HFFc6 (cell line): ENCODE measurements at places on chromosomes 16 and 17.

GRCh38 chr16:1146409-1146808, 6.5 kb upstream of the CACNA1H start:
- DNase-seq, result no peak
- no peak overlapping the region for H3K27ac ChIP-seq
- H3K4me3 ChIP-seq, result no peak overlapping the region
- H3K36me3 ChIP-seq, result no peaks in the 10 kb centered on the region
- peaks cover 5% of the 10 kb centered on the region; the same call in 1 of the 2 replicates for H3K4me1 ChIP-seq

- peaks cover 14% of the 10 kb centered on the region for H3K4me1 ChIP-seq
- peaks cover 2% of the 10 kb centered on the region; the same call in 1 of the 2 replicates for H3K27me3 ChIP-seq
- H3K27ac ChIP-seq, result peak overlapping the region; percentile 95
- no peak for DNase-seq
- H3K36me3 ChIP-seq, result no peaks in the 10 kb centered on the region
- peak overlapping the region; percentile 86 for H3K4me3 ChIP-seq
Observed at GRCh38 chr17:81831563-81831956, 1.5 kb downstream of the MCRIP1 start.

GRCh38 chr17:77410470-77410869, 269.7 kb downstream of the SEC14L1 start:
- peaks cover 71% of the 10 kb centered on the region for H3K4me1 ChIP-seq
- H3K4me3 ChIP-seq, result peak overlapping the region; percentile 9; the same call in 1 of the 2 replicates
- H3K36me3 ChIP-seq, result peaks cover 36% of the 10 kb centered on the region
- no peak for DNase-seq

GRCh38 chr16:5205361-5206040, 107.9 kb upstream of the EEF2KMT start:
- no peaks in the 10 kb centered on the region; the same call in 1 of the 2 replicates for H3K27me3 ChIP-seq
- no peak overlapping the region for H3K4me3 ChIP-seq
- DNase-seq, result no peak
- H3K27ac ChIP-seq, result no peak overlapping the region

GRCh38 chr16:54444851-54445458, 158.4 kb upstream of the IRX3 start:
- H3K4me3 ChIP-seq, result no peak overlapping the region
- H3K4me1 ChIP-seq, result peaks cover 33% of the 10 kb centered on the region
- peaks cover 14% of the 10 kb centered on the region; the same call in 1 of the 2 replicates for H3K27me3 ChIP-seq
- DNase-seq, result no peak
- H3K27ac ChIP-seq, result no peak overlapping the region
- no peaks in the 10 kb centered on the region for H3K36me3 ChIP-seq

DNA sequence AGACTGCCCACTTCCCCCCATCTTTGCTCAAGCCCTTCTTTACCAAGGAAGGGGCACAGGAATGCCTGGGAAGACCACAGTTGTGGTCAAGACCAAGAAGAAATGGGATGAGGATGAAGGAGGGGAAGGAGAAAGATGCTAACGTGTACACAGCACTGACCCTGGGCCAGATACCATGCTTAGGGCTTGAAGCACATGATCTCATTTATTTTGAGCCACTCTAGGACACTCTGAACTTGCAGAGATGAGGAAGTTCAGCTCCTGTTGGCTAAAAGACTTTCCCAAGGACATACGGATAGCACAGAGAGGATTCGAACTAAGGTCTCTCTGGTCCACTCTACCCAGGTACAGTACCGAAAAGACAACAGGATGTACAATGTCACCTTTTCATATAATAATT, 42.6 kb downstream of the PIK3R5 start:
- DNase-seq, result no peak
- no peaks in the 10 kb centered on the region; the same call in 1 of the 2 replicates for H3K4me1 ChIP-seq
- H3K4me3 ChIP-seq, result no peak overlapping the region
- no peaks in the 10 kb centered on the region; the same call in 1 of the 2 replicates for H3K27me3 ChIP-seq

GRCh38 chr16:30987581-30988190, 2.7 kb downstream of the HSD3B7 start:
- H3K4me3 ChIP-seq, result no peak overlapping the region
- peaks cover 19% of the 10 kb centered on the region for H3K4me1 ChIP-seq
- peaks cover 12% of the 10 kb centered on the region for H3K27me3 ChIP-seq
- 0 out of 2 replicates have a peak, but pooled peaks cover 4% of the 10 kb centered on the region for H3K36me3 ChIP-seq
- no peak overlapping the region for H3K27ac ChIP-seq

GRCh38 chr17:1904273-1905182, 74.7 kb downstream of the RPA1 start:
- peaks cover 12% of the 10 kb centered on the region for H3K27me3 ChIP-seq
- H3K4me1 ChIP-seq, result peaks cover 12% of the 10 kb centered on the region; the same call in 1 of the 2 replicates
- H3K36me3 ChIP-seq, result peaks cover 2% of the 10 kb centered on the region; the same call in 1 of the 2 replicates

DNA sequence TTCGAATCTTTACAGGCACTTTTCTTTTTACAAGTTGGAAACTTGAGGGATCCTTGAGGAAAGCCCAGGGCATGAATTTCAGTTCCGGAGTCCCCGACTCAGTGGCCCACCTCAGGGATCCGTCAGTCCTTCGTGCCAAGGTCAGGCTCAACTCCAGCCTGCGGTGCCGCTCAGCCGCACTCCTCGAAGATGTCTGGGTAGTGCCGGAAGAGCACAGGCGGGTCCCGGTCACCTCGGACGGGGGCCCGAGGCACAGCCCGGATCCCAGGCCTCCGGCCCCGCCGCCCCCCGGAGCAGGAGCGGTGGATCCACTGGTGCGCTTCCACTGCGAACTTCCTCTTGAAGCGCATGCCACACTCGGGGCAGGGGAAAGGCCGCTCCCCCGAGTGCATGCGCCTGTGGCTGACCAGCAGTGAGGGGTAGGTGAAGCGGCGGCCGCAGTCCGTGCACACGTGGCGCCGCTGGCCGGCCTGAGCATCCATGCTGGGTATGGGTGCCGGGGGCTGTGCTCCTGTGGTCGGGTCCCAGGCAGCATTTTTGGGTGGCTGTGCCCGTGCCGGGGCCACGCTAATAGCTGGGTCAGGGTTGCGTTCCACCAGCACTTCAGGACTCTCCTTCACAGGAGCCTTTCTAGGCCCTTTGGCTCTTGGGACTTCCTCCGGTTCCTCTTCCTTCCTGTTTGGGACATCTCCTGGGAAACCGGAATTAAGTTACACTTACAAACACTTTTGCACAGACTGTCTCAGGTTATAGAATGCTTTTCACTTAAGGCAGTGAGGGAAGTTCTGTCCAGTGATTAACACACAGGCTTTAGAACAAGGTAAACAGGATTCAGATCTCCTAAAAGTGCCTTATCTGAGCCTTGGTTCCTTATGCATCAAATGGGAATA, 1.5 kb downstream of the ZNF688 start:
- H3K4me3 ChIP-seq, result no peak overlapping the region
- H3K27me3 ChIP-seq, result peaks cover 3% of the 10 kb centered on the region
- no peak for DNase-seq
- no peaks in the 10 kb centered on the region for H3K36me3 ChIP-seq

GRCh38 chr17:82297280-82297713, 20.1 kb downstream of the CD7 start:
- no peaks in the 10 kb centered on the region for H3K36me3 ChIP-seq
- H3K4me3 ChIP-seq, result peak overlapping the region; percentile 90
- peaks cover 3% of the 10 kb centered on the region for H3K27me3 ChIP-seq
- peaks cover 49% of the 10 kb centered on the region for H3K4me1 ChIP-seq
- H3K27ac ChIP-seq, result peak overlapping the region; percentile 99
- DNase-seq, result peak; percentile 76

- DNase-seq, result no peak
- no peaks in the 10 kb centered on the region for H3K36me3 ChIP-seq
- peaks cover 15% of the 10 kb centered on the region for H3K4me1 ChIP-seq
Observed at GRCh38 chr17:1643293-1643998, 2.1 kb downstream of the SCARF1 start.

DNA sequence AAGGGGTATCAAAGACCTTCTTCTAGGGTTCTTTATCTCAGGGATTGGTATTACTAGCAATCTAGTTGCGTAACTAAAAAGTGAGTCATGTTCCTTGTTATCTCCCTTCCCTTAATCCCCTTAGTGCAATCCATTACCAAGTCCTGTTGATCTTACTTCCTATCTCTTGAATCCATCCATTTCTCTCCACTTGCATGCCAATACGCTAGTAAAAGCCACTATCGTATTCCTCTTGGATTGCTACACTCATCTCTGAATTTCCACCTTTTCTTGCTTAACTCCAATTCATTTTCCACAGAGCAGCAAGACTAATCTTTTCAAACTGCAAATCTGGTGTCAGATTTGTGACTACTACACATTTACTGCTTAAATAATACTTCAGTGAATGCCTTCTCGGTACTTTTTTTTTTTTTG, 1.8 kb upstream of the ADAT1 start:
- H3K4me1 ChIP-seq, result peaks cover 50% of the 10 kb centered on the region
- H3K27ac ChIP-seq, result peak overlapping the region; percentile 54
- peaks cover 39% of the 10 kb centered on the region for H3K36me3 ChIP-seq
- DNase-seq, result peak; percentile 33
- no peak overlapping the region for H3K4me3 ChIP-seq

- DNase-seq, result no peak
- peaks cover 26% of the 10 kb centered on the region for H3K36me3 ChIP-seq
- H3K4me1 ChIP-seq, result peaks cover 5% of the 10 kb centered on the region
- H3K27ac ChIP-seq, result no peak overlapping the region
- H3K27me3 ChIP-seq, result peaks cover 1% of the 10 kb centered on the region; the same call in 1 of the 2 replicates
Observed at GRCh38 chr17:39569126-39569525, 38.6 kb downstream of the NEUROD2 start.

- H3K27ac ChIP-seq, result no peak overlapping the region
- H3K36me3 ChIP-seq, result peaks cover 37% of the 10 kb centered on the region
- H3K4me1 ChIP-seq, result peaks cover 23% of the 10 kb centered on the region
- no peak overlapping the region for H3K4me3 ChIP-seq
Observed at GRCh38 chr16:23651943-23652468, 10.7 kb downstream of the DCTN5 start.

DNA sequence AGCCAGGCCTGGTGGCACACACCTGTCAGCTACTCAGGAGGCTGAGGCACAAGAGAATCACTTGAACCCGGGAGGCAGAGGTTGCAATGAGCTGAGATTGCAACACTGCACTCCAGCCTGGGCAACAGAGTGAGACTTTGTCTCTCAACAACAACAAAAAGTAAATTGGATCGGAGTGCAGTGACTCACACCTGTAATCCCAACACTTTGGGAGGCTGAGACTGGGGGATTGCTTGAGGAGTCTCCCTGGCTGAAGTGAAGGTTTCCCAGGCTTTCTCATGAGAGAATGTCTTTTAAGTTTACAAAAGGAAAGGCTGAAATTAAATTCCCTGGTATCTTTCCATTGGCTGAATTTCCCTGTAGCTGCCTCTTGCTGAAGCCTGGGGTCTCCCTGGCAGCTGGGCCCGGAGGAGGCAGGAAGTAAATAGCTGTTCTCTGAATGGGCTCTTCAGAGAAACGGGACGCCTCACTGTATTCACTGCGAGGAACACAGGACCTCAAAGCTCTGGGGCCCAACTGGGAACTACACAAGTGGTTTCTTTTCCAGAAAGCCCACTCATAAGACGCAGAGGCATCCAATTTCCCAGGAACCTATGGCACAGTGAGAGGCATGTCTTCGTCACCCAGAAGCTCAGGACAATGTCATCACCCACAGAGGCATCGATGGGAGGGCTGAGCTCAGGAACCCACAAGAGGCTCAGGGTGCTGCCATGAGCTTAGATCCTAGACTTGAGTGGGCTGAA, 77.4 kb upstream of the SMURF2 start:
- H3K27me3 ChIP-seq, result no peaks in the 10 kb centered on the region; the same call in 1 of the 2 replicates
- peak; percentile 72 for DNase-seq
- H3K36me3 ChIP-seq, result no peaks in the 10 kb centered on the region
- H3K4me3 ChIP-seq, result peak overlapping the region; percentile 58

DNA sequence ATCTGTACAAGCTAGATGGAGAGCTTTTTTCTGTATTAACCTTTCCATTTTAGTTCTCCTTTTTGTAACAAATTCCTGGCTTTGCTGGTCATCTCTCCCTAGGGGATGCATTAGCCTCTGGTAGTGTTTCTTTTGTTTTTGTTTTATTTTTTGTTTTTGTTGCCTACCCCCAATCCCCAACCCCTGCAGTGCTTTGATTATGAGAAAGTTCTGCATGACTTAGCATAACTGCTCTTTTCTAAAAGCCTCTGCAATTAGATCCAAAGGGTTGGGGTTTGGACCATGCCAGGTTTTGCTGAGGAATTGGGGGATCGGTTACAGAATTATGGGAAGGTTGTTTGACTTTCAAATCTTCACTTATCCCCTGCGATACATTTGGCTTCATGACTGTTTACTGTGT, 98.2 kb downstream of the ADAMTS18 start:
- H3K4me3 ChIP-seq, result no peak overlapping the region
- no peaks in the 10 kb centered on the region for H3K4me1 ChIP-seq
- no peaks in the 10 kb centered on the region for H3K36me3 ChIP-seq

DNA sequence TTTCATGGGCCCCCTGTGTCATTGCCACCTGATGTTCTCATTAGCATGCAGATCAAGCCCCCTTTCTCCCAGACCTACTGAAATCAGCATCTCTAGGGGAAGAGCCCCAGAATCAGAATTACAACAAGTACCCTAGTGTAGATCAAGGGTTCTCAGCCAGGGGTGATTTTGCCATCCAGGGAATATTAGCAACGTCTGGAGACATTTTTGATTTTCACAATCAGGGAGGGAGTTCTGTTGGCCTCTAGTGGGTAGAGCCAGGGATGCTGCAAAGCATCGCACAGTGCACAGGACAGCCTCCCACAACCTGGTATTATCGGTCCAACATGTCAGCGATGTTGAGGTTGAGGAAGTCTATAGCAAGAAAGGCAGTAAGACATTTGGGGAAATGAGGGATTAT, 7.3 kb downstream of the AMZ2 start:
- H3K27me3 ChIP-seq, result peaks cover 2% of the 10 kb centered on the region; the same call in 1 of the 2 replicates
- peaks cover 15% of the 10 kb centered on the region for H3K4me1 ChIP-seq
- H3K4me3 ChIP-seq, result no peak overlapping the region

DNA sequence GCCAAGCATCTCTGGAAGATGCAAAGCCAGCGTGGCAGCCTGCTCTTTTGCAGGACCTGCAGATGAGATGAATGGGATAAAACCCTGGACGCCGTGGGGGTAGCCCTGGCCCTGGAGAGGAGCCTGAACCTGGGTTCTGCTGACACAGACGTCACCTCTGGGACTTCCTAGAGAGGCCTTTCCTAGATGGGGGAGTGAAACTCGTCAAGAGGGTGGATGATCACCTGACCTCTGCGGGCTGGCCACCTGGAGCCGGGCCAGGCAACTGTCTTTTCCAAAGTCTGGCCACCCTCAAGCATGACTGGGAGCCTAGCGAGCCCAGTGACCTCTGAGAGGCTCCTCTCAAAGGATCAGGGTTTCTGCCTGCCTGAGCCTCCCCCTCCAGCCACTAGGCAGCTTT, 529.0 kb downstream of the KCNJ18 start:
- H3K4me1 ChIP-seq, result no peaks in the 10 kb centered on the region
- H3K36me3 ChIP-seq, result peaks cover 5% of the 10 kb centered on the region; the same call in 1 of the 2 replicates
- no peaks in the 10 kb centered on the region for H3K27me3 ChIP-seq
- DNase-seq, result no peak
- H3K4me3 ChIP-seq, result no peak overlapping the region

DNA sequence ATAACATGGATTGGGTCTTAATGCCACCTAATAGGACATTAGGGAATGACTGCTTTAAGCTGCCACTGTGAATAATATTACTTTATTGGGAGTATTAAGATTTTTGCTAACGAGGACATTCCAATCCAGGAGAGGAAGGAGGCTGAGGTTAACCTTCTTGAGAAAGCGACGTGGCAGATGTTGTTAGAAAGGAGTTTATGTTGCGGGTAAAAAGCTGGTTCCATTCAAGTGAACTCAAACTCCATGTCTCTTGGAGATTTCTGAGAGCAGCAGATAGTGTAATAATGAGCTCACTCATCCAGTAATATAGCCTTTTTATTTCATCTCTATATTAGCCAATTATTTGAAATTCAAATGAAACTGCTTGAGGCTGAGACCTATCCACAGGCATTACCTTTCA, 75.5 kb downstream of the KNOP1 start:
- H3K4me3 ChIP-seq, result no peak overlapping the region
- 0 out of 2 replicates have a peak, but pooled peaks cover 8% of the 10 kb centered on the region for H3K36me3 ChIP-seq
- H3K4me1 ChIP-seq, result no peaks in the 10 kb centered on the region
